Cardiac muscle cell (in vitro differentiated cells and primary cell): ENCODE measurements at places on chromosomes 16 and 17. TPM values are rescaled to one million over a fixed set of nuclear protein-coding genes. Genes with fewer than 3 reads are reported as not detected.
A peak's percentile ranks its signal among the peaks of the same experiment; 100 is the strongest.

The KRTAP4-4 gene
- total RNA-seq, result not detected in 2 replicates

The NPIPA3 gene
- 0.28 and 2.2 TPM in 2 replicates for total RNA-seq

DNA sequence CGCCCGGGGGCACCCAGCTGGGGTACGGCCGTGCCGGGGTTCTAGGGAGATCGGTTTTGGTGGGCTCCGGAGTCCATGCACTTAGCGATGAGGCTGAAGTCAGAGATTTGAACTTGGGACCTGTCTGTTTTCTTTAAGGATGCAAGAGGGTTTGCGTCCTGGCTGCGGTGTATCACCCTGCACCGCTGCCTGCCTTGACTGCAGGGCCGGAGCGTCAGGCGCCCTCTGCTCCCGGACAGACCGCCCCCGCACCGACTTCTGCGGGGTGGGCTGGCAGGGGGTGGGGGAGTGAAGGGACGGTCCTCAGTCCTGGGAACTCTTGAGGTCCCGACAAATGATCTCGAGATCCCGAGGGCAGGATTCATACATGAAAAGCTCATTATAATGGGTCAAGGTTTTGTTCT, 701 bp downstream of the PDP2 start:
- H3K36me3 ChIP-seq, result peaks cover 3% of the 10 kb centered on the region
- H3K27me3 ChIP-seq, result no peaks in the 10 kb centered on the region
- no peak for DNase-seq
- peak overlapping the region; percentile 58 for H3K4me3 ChIP-seq
- no peaks in the 10 kb centered on the region for H3K4me1 ChIP-seq

DNA sequence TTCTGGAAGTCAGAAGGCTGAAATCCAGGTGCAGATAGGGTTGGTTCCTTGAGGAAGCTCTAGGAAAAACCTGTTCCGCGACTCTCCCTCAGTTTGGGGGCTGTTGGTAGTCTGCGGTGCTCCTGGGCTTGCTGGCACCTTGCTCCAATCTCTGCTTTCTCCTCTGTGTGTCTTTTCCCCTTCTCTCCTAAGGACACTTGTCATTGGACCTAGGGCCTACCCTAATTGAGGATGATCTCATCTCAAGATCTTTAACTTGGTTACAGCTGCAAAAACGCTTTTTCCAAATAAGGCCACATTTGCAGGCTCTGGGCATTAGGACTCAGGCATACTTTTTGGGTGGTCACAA, 12.9 kb upstream of the CACNG4 start:
- DNase-seq, result no peak
- no peaks in the 10 kb centered on the region for H3K36me3 ChIP-seq
- H3K4me1 ChIP-seq, result no peaks in the 10 kb centered on the region
- H3K27me3 ChIP-seq, result no peaks in the 10 kb centered on the region

- H3K27me3 ChIP-seq, result no peaks in the 10 kb centered on the region
- H3K36me3 ChIP-seq, result no peaks in the 10 kb centered on the region
- no peak overlapping the region for H3K4me3 ChIP-seq
- no peak for DNase-seq
- peaks cover 11% of the 10 kb centered on the region for H3K4me1 ChIP-seq
These were observed 7.6 kb downstream of the CDH16 start for GRCh38 chr16:66911112-66911511.

DNA sequence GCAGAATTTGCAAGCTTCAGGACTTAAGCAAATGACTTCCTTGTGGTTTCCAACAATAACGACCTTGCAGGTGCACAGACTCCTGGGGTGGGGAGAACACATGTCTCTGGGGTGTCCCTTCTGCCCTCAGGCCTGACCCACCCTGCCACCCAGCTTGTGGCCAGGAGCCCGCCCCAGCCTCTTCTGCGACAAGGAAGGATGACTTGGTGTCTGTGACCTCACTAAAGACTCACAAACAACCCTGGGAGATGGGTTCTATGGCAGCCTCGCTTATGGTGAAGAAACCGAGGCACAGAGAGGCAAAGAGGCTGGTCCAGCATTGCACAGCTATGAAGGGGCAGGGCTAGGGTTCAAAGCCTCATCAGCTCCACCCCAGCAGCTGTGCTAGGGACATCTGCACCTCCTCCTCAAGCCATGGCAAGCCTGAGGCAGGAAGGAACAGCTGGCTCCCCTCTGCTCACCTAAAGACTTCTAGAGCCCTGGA, 2.6 kb downstream of the ATP2A3 start:
- no peak overlapping the region for H3K4me3 ChIP-seq
- peaks cover 43% of the 10 kb centered on the region for H3K27me3 ChIP-seq
- peaks cover 15% of the 10 kb centered on the region for H3K4me1 ChIP-seq

DNA sequence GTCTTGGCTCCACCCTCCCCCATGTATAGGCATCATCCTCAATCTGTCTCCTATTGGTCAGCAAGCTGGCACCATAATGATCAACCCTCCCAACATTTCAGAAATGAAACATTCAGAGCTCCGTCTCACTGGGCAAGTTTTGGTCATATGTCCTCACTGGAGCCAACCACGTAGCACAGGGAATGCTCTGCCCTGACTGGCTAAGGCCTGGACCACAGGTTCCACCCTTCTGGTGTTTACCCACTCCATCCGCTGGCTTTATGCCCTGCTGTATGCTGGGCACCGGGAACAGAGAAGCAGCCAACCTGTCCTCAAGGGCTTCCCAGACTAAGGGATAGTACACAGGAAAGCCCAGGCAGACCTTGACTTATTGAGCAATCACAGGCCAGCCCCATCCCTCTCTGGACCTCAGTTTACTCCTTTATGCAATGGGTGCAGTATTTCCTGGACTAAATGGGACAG, 20.5 kb downstream of the MYO15A start:
- H3K36me3 ChIP-seq, result no peaks in the 10 kb centered on the region
- H3K4me3 ChIP-seq, result no peak overlapping the region
- no peak overlapping the region for H3K27ac ChIP-seq
- no peaks in the 10 kb centered on the region for H3K27me3 ChIP-seq
- peak; percentile 58 for DNase-seq
- H3K4me1 ChIP-seq, result peaks cover 5% of the 10 kb centered on the region

DNA sequence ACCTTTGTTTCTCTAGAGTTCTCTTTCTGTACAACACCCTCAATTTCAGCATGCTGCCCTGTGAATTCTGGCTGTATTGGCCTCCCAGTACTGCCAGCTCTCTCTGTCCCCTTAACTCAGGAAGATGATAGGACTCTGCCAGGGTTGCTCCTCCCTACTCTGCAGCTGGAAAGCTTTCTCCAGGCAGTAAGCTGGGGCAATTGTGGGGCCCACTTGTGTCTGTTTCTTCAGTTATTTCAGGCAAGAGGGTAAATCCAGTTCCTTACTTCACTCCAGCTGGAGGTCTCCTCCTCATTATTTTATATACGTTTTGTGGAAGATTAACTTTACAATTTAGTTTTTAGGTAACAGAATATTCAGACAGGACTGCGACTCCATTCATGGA, 9.9 kb downstream of the C17orf100 start:
- H3K4me1 ChIP-seq, result no peaks in the 10 kb centered on the region
- H3K27ac ChIP-seq, result no peak overlapping the region
- DNase-seq, result no peak
- peaks cover 56% of the 10 kb centered on the region for H3K27me3 ChIP-seq
- H3K36me3 ChIP-seq, result no peaks in the 10 kb centered on the region

DNA sequence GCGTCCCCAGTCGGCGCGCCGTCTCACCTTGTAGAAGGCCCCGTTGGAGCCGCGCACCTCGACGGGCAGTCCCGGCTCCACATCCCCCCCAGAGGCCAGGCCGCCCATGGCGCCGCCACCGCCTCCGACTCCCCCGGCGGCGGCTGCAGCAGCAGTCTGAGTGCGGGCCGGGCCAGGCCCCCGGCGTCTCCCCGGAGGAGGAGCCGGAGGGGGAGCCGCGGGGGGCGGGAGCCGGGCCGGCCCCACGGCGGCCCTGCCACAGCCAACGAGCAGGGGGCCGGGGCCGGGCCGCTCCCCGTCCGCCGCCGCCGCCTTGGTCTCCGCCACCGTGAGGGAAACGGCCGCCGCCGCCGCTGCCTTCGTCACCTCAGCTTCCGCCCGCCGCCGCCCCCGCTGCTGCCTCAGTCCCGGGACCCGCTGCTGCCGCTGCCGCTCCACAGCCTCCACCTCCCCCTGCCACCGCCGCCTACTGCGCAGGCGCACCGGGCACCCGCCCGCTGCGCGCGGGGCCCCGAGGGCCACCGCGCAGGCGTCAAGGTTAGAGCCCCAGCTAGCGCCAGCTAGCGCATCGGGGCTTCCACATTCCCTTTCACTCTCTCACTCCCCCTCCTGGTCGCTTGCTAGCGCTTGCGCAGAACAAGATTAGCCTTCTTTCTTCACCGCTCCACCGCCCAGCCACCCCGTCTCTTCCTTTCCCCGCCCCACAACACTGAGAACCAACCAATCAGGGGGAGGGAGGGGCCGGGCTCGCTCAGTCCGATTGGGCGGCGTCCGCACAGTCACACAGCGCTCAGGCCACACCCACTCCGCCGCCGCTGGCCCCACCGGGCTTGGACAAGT, at the start of gene FXR2:
Gene FXR2, minus strand, starts transcription at position 473 of the 840 bp plus-strand sequence. Its CDS starts 365 bp downstream, at position 108.
- H3K36me3 ChIP-seq, result no peaks in the 10 kb centered on the region
- peak within 1 kb of the TSS; percentile 95 for H3K27ac ChIP-seq
- H3K4me3 ChIP-seq, result peak within 1 kb of the TSS; percentile 94
- DNase-seq, result peak; percentile 100

GRCh38 chr16:55477736-55478135, 1.3 kb upstream of the MMP2 start:
- H3K27me3 ChIP-seq, result peaks cover 50% of the 10 kb centered on the region
- no peak overlapping the region for H3K4me3 ChIP-seq
- DNase-seq, result no peak
- no peaks in the 10 kb centered on the region for H3K36me3 ChIP-seq
- H3K4me1 ChIP-seq, result peaks cover 6% of the 10 kb centered on the region

The GJC1 gene
- 25.8 and 37.3 TPM in 2 replicates for total RNA-seq

- peaks cover 14% of the 10 kb centered on the region for H3K36me3 ChIP-seq
- H3K27ac ChIP-seq, result no peak overlapping the region
- H3K4me1 ChIP-seq, result no peaks in the 10 kb centered on the region
- DNase-seq, result no peak
- no peak overlapping the region for H3K4me3 ChIP-seq
- peaks cover under 1% of the 10 kb centered on the region for H3K27me3 ChIP-seq
These were observed 4.4 kb downstream of the PDIA2 start for GRCh38 chr16:287298-287811.

- H3K4me3 ChIP-seq, result no peak overlapping the region
- H3K27me3 ChIP-seq, result no peaks in the 10 kb centered on the region
- H3K4me1 ChIP-seq, result no peaks in the 10 kb centered on the region
- no peak for DNase-seq
- no peak overlapping the region for H3K27ac ChIP-seq
These were observed 254.3 kb upstream of the SALL1 start for GRCh38 chr16:51405361-51405760.

DNA sequence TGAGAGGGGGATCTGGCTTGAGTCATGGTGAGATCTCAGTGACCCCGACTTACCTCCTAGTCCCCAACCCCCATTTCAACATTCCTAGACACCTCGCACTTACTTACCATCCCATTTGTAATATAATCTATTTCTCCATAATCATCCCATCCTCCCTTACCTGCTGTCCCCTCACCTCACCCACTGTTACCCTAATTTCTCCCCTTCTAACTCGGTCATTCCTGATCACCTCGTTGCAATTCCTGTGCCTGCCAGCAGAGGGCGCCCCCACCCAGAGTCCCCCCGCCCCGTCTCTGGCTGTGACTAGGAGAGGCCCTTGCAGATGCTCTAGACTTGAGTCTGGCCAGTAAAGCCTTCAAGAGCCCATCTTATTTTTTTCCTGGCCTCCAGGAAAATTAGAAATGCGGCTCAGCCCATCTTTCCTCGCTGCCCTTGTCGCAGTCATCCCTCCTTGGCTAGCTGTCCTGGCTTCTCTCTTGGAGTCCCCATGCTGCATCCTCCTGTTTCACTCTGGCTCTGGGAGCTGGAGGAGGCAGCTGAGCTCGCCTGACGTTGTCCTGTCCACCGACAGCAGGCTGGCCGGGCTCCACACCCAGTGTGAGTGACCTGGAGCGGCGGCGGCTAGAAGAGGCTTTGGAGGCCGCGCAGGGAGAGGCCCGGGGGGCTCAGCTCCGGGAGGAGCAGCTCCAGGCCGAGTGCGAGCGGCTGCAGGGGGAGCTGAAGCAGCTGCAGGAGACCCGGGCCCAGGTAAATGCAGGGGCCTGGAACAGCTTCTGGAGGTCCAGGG, 5.0 kb downstream of the TBKBP1 start:
- H3K4me3 ChIP-seq, result no peak overlapping the region
- no peaks in the 10 kb centered on the region for H3K27me3 ChIP-seq
- H3K36me3 ChIP-seq, result peaks cover 7% of the 10 kb centered on the region
- H3K27ac ChIP-seq, result peak overlapping the region; percentile 30

- DNase-seq, result peak; percentile 73
- H3K4me1 ChIP-seq, result peaks cover 4% of the 10 kb centered on the region
- H3K4me3 ChIP-seq, result peak overlapping the region; percentile 89
- peak overlapping the region; percentile 54 for H3K27ac ChIP-seq
These were observed 469 bp downstream of the AMZ2 start for GRCh38 chr17:68248199-68248825.

DNA sequence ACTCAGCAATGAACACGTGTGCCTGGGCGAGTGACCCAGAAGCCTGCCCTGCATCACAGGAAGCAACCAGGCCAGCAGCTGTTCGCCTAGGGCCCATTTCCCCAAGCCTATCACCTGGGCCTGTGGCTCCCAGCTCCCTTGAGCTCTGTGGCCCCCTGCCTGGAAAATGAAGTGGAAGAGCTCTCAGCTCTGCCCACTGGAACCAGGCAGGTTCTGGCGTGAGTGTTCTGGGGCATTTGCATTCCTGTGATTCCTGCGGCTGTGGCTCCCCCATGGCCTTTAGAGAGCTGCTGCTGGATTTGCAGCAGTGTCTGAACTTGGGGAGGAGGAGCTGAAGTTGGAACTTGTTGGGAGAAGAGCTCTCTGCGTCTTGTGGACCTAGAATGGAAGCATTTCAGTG, 22.8 kb downstream of the PGS1 start:
- peaks cover 4% of the 10 kb centered on the region for H3K4me1 ChIP-seq
- no peaks in the 10 kb centered on the region for H3K27me3 ChIP-seq
- no peak overlapping the region for H3K27ac ChIP-seq
- no peak for DNase-seq

- peaks cover 25% of the 10 kb centered on the region for H3K4me1 ChIP-seq
- peak overlapping the region; percentile 92 for H3K4me3 ChIP-seq
- H3K36me3 ChIP-seq, result peaks cover 3% of the 10 kb centered on the region
These were observed 1.2 kb downstream of the ATMIN start for GRCh38 chr16:81036751-81037350.

The NKD1 gene
- 0.86 and 1.8 TPM in 2 replicates for total RNA-seq

DNA sequence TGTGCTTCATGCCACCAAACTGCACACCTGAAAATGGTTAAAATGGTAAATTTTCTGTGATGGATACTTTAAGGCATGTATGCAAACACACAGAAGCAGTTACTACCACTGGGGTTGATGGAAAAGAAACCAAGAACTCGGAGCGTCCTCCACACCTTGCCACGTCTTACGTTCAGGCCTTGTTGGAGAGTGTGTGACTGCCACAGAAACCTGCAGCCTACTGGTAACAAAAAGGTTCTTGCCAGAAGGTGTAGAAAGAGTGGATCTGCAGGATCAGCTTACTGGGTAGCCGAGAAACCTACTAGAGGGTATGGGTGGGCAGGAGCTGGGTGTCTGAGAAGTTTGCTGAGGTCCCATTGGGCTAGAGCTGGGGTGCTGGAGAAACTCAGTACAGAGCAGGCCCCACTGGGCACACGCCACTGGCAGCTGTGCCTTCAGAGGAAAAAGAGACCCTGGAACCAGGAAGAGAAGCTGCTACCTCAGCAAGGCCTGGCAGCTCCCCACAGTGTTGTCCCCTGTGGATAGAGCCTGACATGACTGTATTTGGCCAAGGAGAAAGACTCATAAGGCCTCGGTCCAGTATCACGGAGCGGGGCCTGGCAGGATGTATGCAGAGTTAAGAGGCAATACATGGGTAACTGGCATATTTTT, 204.6 kb downstream of the SEC14L1 start:
- H3K27me3 ChIP-seq, result no peaks in the 10 kb centered on the region
- no peaks in the 10 kb centered on the region for H3K36me3 ChIP-seq
- H3K27ac ChIP-seq, result no peak overlapping the region
- H3K4me3 ChIP-seq, result no peak overlapping the region
- DNase-seq, result no peak
